ENCODE measurements at places on chromosomes 12 and 14.

- DNase-seq = no peak
Observed at GRCh38 chr12:116420227-116420880, 138.8 kb upstream of the MAP1LC3B2 start.

DNA sequence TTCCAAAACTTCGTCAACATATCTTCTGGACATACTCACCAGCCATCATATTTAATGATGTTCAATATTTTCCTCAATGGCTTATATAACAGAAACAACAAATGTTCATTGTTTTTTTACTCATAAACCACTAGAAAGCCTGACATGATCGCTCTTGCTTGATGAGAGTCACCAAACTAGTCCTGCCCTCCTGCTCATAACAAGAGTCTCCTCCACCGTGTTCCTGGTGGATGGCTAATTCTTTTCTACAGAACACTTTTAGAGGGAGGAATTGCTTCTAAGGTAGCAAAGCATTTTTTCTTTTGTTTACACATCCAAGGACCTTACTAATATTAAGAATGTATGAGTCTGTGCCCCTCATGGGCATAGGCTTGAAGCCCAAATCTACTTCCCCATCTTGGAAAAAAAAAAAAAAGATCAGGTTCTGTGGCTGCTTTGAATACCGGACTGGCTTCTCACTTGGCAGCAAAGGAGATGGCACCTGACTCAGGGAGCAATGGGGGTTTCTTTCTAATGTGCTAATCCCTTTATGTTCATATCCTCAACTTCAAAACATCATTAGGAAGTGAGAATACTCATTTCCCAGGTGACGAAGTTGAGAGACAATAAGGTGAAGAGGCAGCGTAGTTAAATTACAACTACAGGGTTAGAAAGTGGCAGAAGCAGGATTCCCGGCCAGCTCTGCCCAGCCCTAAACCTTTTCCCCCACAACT, 188.8 kb downstream of the EPS8 start:
- DNase-seq = no peak

DNA sequence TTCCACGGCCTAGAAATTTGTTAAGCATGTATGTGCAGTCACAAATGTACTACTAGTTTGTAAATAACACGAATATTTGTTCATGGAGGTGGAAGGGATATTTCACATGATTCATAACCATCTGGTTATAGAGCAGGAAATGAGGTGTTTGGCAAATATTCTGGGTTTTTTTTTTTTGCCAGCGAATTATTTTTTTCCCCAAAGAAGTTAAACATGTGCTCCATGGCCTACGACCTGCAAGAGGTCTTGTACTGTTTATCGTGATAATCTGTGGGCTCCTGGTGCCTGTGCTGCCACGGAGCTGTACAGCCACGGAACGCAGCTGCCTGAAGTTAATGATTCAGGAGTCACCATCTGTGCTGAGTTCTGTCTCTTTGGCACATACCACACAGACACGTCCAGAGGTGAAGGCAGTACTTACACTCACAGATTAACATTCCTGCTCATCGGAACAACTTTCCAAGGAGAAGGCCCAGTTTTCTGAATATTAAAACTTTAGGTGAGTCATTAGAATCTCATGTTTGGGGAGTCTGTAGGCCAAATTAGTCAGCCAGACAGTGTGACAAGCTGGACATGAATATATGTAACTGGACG, 156.3 kb downstream of the TMX1 start:
- DNase-seq = peak; percentile 86

DNA sequence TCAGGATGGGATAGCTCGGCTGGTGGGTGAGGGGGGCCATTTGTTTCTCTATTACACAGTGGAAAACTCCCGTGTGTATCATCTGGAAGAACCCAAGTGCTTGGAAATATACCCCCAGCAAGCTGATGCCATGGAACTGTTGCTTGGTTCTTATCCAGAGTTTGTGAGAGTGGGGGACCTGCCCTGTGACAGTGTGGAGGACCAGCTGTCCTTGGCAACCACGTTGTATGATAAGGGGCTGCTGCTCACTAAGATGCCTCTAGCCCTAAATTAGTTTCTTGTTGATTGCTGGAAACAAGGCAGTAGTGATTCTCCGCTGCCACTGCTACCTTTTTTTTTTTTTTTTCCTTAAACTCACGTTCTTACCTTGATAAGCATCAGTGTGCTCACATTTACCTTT, 1.9 kb downstream of the RIOX1 start:
- DNase-seq = no peak

- no peak for DNase-seq
Observed at GRCh38 chr12:25629341-25629740, 76.3 kb upstream of the LMNTD1 start.

DNA sequence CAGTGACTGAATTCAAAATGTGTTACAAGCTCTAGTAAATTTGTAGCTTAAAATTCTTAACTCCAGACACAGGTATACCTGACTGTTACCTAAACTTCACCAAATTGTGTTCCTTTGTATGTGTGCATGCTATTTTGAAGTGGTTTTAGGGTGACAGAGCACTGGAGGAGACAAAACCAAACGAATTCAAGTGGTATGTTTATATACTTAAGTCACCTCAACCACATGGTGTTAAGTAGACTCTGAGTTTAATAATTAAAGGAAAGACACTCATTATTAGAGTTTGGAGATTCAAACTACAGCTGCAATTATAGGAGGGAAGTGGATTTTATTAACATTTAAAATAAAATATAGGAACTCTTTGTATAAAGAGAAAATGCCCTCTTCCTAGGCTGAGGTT, 84.3 kb downstream of the PLCZ1 start:
- DNase-seq = no peak

DNA sequence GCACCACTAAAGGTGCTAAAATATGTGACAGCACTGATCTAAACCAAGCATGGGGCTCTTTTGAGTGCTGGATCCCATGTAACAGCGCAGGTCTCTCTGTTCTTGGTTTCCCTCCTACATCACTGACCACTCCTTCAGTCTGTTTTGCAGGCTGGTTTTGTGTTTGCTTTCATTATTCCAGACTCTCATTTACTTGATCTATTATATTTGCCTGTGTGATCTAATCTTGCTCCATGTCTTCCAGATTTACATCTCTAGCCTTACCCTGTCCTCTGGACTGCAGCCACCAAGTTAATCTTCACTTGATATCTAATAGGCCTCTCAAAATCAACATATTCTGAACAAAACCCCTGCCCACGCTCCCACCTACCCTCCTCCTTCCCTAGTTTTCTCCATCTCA, 8.6 kb downstream of the GLIPR1 start:
- DNase-seq = no peak

DNA sequence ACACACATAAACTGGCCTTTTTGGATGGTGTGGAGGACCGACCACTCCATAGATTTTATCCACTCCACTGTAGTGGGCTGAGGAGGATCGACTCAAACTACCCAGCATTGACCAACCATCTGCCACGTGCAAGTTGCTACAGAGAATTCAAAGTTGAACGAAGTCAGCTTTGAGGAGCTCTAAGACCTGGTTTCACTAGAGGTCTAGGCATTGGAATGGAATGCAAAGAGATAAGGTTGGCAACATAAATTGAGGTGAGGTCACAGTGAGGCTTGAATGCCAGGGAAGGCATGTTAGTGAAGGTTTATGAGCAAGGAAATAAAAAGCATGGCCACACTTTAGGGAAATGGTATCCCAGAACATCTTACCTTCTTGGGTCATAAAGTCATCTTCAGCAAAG, 14.5 kb downstream of the VWF start:
- DNase-seq = no peak

DNA sequence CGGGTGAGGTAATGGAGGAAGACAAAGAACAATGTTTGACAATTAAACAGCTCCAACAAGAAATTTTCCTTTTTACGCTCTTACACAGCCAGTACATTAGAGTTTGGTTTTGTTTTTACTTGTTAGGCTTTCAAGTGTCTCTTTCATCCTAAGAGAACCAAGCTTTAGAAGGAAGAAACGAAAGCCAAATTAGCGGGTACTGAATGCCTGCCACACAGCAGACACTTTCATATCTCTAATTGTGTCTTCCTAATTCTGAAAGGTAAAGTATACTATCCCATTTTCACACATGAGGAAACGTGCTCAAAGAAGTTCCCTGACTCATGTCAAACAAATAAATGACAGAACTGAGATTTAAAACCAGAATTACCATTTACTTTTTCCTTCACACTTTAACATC, 65.0 kb downstream of the CDK17 start:
- DNase-seq = no peak

GRCh38 chr14:74888164-74889158, 6.7 kb downstream of the DLST start:
- no peak for DNase-seq

DNA sequence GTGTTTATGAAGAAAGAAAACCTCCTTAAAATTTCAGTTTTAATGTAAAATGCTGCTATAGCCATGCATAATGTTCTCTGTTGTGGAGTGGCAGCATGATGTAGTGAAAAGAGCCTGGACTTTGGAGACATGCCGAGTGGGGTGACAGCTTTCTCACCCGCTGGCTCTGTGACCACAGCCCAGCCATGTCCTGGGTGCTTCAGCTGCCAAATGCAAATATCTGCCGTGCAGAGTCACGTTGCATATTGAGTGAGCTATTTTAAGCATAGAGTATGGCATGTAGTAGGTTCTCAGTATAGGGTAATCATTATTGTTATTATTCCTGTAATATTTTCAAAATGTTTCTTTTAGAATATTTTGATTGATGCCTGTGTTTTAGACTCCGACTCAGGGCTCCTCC, 15.5 kb upstream of the TCTN2 start:
- no peak for DNase-seq

GRCh38 chr14:99571303-99571986, 32.6 kb downstream of the CCDC85C start:
- no peak for DNase-seq

DNA sequence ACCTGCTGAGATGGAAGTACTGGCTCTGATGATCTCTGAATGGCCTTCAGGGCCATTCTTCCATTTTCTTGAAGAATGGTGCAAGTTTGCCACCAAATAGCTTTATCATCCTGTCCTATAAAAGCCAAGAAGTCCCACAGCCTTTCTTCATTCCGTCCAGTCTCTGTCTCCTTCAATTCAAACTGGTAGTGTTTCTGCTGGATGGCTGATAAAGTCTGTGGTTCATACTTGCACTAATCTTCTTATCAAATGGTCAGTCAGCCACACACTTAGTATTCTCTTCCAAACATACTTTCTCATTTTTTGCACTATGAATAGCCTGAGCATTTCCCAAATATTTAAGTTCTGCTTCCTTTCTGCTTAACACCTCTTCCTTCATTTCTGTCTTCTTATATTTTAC, 39.4 kb upstream of the BEGAIN start:
- no peak for DNase-seq

- no peak for DNase-seq
Observed at GRCh38 chr14:104372390-104373054, 207.0 kb upstream of the C14orf180 start.

- DNase-seq = no peak
Observed at GRCh38 chr12:83996671-83997070, 915.9 kb downstream of the SLC6A15 start.

GRCh38 chr14:66288511-66288910, 197.7 kb upstream of the CCDC196 start:
- no peak for DNase-seq

- no peak for DNase-seq
Observed at GRCh38 chr12:69688021-69688420, 11.1 kb downstream of the BEST3 start.

DNA sequence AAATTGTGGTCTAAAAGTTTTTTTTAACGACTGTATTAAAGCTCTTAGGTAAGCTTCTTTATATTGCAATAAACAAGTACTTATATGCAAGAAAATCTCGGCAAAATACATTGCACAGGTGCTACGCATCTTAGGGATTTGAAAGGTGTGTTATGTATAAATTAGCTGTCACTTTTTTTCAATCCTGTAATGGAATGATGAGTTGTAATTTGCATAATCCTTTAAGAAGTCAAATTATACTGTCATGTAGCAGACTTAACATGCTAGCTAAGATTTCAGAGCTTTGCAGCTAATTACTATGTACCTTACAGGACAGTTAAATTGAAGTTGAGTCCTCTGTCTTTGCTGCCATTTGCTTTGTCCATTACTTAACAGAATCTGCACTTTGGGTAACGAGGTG, 117.5 kb downstream of the NPAS3 start:
- DNase-seq = no peak

- DNase-seq = no peak
Observed at GRCh38 chr12:128933039-128933438, 79.8 kb downstream of the GLT1D1 start.

- DNase-seq = no peak
Observed at GRCh38 chr12:2483713-2484112, 311.1 kb upstream of the FKBP4 start.

DNA sequence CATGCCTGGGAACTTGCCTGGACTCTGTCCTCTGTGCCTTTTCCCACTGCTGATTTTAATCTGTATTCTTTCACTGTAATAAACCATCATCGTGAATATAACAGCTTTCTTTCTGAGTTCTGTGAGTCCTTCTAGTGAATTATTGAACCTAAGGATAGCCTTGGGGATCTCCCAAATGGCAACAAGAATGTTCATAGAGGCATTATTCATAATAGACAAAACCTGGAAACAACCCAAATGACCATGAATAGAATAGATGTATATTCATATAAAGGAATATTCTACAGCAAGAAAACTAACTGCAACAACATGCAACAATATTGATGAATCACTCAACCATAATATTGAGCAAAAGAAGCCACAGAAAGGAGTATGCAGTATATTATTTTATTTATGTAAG, 44.7 kb upstream of the CEP83 start:
- no peak for DNase-seq
